ENCODE measurements at places on chromosomes 1 and 21.

- H3K27me3 ChIP-seq: no peaks in the 10 kb centered on the region
- peaks cover 33% of the 10 kb centered on the region for H3K4me1 ChIP-seq
- H3K27ac ChIP-seq: no peak overlapping the region
- no peak for DNase-seq
- no peaks in the 10 kb centered on the region for H3K36me3 ChIP-seq
- no peak overlapping the region for H3K4me3 ChIP-seq
Measured at GRCh38 chr21:39518847-39519210, 67.1 kb downstream of the SH3BGR start.

GRCh38 chr1:53115403-53116306 lies 26.8 kb downstream of the SLC1A7 start:
- no peak overlapping the region for H3K4me3 ChIP-seq
- peaks cover 54% of the 10 kb centered on the region for H3K4me1 ChIP-seq
- DNase-seq: peak; percentile 33

DNA sequence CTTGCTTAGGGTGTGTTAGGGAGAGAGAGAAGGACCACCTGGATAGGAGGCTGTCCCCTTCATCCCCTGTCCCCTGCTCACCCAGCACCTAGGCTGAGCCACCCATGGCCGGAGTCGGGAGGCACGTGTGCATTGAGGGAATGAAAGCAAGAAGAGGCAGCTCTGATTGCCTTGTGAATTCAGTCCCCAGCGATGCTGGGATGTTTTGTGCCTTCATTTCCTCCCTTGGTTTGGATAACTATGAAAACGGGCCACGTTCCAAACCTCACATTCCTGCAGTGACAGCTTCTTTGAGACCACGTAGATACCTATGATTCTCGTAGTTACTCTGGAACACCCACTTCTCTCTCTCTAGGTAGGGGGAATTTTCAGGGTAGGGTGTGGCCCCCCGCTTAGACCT lies 67.1 kb downstream of the MAN1C1 start:
- no peaks in the 10 kb centered on the region for H3K4me1 ChIP-seq
- no peak overlapping the region for H3K4me3 ChIP-seq
- H3K27me3 ChIP-seq: peaks cover 46% of the 10 kb centered on the region

GRCh38 chr1:112868191-112868590 lies 87.8 kb downstream of the SLC16A1 start:
- H3K27ac ChIP-seq: no peak overlapping the region
- H3K36me3 ChIP-seq: no peaks in the 10 kb centered on the region
- DNase-seq: no peak

- H3K36me3 ChIP-seq: no peaks in the 10 kb centered on the region
- no peaks in the 10 kb centered on the region for H3K4me1 ChIP-seq
- no peak within 1 kb of the TSS for H3K27ac ChIP-seq
- DNase-seq: no peak
Measured at GRCh38 chr1:110519125-110519810, at the start of gene KCNA10. Gene KCNA10, minus strand, starts transcription at chr1:110519175. Its CDS starts 388 bp downstream, at chr1:110518787.

DNA sequence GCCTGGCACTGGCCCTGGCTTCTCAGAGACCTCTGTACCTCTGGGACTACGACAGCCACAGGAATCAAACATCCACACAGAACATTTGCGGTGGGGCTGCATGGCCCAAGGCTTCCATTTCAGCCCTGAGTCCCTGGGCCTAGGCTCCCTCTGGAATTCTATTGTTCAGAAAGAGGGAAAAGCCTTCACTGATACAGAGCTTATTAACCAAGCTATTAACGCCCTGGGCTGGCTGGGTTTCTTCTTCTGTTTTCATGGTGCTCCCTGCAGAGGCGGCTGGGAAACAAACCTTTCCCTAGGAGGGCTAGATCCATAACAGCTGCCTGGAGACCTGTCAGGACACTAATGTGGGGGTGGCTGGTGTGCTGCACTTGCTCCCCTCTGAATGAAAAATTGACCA lies 88.2 kb downstream of the KAZN start:
- no peak for DNase-seq
- peaks cover 4% of the 10 kb centered on the region for H3K27me3 ChIP-seq
- peaks cover 34% of the 10 kb centered on the region for H3K4me1 ChIP-seq
- no peak overlapping the region for H3K27ac ChIP-seq

DNA sequence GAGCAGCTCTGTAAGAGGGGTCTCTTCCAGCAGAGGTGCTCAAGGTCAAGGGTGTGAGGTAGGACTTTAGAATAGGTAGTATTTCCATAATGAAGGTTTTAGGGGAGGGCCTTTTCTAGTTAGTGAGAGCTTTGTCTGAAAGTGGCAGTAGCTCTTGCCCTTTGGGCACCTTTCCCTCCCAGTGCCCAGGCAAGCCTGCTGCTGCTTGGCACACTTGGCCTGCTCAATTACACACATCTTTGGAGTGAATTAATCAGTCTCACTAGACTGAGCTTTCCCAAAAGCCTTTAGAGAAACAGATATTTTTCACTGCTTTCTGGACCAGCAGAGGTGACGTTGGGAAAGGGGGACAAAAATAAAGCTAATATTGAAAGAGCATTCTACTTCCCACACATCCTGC lies 48.0 kb downstream of the MAB21L3 start:
- H3K4me3 ChIP-seq: no peak overlapping the region
- no peaks in the 10 kb centered on the region for H3K36me3 ChIP-seq
- H3K27ac ChIP-seq: no peak overlapping the region
- peaks cover 6% of the 10 kb centered on the region for H3K27me3 ChIP-seq

Measured in nephron progenitor cell (in vitro differentiated cells).